ENCODE measurements at places on chromosomes 4 and X.

- no peak for DNase-seq
Observed at GRCh38 chr4:58191109-58191508, 1080.9 kb upstream of the IGFBP7 start.

- DNase-seq, result no peak
Observed at GRCh38 chr4:73432169-73433000, 3.6 kb upstream of the AFP start.

- no peak for DNase-seq
Observed at GRCh38 chr4:1518997-1519700, 112.9 kb upstream of the NKX1-1 start.

DNA sequence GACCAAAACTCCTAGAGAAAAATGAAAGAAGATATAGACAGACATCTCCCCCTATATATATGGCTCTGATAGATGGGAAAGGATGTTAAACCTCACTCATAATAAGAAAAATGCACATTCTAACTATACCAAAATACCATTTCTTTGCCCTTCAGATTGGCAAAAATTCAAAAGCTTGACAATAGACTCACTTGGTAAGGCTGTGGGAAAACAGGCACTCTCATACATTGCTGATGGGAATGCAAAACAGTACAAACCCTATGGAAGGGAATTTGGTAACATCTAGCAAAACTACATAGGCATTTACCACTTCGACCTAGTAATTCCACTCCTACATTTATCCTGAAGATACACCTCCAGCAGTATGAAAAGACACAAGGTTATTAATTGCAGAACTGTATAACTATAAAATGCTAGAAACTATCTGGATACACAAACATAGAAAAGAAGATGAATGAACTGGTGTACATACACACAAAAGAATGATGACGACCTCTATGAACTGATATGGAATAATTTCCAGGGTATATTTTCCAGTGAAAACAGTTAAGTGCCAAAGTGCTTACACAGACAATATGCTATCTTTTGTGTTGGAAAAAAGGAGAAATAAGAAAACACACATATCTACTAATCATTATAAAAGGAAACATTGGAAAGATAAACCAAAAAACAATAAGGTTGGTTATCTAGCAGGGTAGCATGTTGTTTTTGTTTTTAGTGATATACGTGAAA is 48.5 kb downstream of the WDFY3 start:
- DNase-seq, result no peak

- DNase-seq, result no peak
Observed at GRCh38 chr4:182698212-182698611, 219.0 kb downstream of the DCTD start.

DNA sequence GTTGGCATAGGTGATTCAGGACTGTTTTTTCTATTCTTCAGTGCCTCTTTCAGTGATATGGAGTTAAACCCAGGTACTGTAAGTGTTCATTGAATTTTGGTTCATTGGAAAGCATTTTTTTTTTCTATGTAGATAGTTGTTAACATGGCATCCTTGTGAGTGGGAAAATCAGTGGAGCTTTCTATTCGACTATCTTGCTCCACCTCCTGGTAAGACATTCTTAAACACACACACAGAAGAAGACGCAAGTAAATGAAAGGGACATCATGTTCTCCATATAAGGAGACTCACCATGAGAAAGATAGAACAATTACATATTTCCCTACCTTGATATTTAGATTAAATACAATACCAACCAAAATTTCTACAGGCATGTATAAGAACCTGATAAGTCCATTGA is 598.5 kb upstream of the SPANXN1 start:
- DNase-seq, result no peak

DNA sequence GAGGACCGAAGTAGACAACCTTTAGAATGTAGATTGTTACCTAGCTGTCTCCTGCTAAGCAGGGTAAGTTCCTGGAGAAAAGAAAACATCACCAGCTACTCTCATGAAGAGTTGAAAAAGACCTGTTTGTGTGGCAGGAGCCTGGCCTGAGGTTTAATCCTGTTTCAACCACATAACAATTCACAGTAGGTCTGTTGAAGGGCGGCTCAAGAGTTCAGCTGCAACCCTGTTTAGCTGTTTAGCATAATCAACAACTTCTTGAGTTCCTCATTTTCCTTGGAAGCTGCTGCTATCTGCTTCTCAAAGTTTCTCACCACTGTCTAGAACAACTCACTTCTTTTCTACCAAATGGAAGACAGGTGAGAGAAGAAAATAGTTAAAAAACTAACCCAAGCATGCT is 170.4 kb upstream of the TET2 start:
- DNase-seq, result peak; percentile 17

DNA sequence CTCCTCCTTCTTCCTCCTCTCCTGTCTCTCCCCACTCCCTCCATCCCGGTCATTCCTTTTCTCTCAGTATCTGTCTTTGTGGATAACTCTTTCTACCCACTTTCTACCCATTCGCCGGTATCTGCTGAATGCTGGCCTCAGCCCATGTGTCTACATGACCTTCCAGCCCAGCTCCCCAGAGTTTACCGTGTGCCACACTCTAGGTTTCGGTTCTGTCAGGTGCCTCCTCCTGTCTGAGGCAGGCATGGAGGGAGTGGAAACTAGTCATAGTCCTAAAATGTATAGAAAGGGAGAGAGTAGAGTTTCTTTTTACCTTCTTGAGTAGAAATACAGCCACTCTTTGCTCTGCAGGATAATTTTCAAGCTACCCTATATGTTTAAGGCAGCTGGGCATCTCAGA is 33.5 kb upstream of the SCRG1 start:
- no peak for DNase-seq
